EH (cell line): ENCODE measurements at places on chromosomes 11 and 22.

DNA sequence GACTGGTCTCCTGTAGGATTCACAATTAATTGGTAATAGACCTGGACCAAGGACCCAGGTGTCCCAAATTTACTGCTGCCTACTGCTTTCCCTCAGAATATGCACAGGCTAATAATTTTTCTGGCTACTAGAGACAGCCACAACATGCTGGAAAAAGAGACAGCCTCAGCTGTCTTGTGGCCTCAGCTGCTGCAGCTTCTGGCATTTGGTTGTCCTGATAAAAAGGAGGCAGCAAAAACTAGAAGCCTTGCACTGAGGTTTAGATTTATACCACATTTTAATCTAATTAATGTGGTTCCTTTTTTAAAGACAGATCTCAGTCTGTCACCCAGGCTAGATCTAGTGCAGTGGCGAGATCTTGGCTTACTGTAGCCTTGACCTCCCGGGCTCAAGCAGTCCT, 89.8 kb downstream of the BTBD10 start:
- no peak for DNase-seq

GRCh38 chr11:73404048-73404447, 27.8 kb downstream of the RELT start:
- peak; percentile 69 for DNase-seq

DNA sequence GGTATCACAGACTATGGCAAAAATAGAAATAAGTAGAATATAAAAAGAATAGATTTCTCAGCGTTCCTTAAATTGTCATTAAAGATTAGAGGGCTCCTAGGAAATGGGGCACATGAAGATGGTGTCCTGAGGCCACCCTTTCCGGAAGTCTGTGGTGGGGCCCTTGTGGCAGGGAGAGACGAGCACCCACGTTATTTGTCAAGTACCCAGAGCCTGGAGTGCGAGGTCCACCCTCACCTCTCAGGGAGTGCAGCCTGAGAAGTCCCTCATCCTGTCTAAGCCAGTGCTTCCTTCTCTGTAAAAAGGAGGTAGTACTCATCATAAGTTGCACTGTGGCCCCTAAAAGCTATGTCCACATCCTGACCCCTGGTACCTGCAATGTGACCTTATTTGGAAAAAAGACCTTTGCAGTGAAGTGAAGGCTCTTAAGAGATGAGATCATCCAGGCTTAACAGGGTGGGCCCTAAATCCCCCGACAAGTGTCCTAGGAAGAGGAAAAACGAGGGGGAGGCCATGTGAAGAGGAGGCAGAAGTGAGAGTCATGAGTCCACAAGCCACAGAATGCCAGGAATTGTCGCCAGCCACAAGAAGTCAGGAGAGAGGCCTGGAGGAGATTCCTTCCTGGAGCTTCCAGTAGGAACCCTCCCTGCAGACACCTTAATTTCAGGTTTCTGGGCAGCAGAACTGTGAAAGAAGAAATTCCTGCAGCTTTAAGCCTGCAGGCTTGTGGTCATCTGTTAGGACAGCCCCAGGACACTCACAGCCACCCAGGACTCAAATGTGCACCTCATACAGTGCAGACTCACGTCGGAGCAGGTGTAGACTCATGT, 76.8 kb upstream of the CCND1 start:
- peak; percentile 71 for DNase-seq

GRCh38 chr11:4626207-4627099, 10.8 kb upstream of the OR51D1 start:
- DNase-seq, result peak; percentile 66

GRCh38 chr22:26522592-26522991, 10.3 kb upstream of the TFIP11 start:
- no peak for DNase-seq

DNA sequence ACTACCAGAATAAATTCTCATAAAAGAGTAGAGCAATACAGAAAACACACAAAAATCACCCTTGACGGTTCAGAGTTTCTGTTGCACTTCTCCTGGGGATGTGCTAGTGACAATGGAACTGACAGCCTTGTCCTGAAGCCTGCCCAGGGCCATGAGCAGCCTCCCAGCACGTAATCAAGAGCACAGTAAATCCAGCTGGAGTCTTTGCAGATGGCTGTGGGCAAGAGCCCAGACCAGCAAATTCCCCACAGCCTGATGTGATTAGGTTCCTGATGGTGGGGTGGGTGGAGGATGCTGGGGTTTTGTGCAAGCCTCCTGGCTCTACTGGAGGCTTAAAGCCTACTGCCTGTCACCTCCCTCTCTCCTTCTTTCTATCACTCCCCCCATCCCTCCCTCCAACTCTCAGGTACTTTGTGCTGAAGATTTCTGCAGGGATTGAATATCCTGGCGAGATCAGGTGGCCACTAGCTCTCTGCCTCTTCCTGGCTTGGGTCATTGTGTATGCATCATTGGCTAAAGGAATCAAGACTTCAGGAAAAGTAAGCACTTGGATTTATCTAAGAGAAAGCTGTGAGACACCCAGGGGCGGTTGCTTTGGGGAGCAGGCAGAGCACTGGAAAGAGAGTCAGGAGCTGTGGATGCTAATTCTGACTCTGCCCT, 18.1 kb downstream of the SLC6A5 start:
- DNase-seq, result no peak

GRCh38 chr11:118100691-118101232, 14.0 kb upstream of the SMIM35 start:
- no peak for DNase-seq

GRCh38 chr11:3949125-3949524, 93.7 kb downstream of the STIM1 start:
- no peak for DNase-seq
